LHCN-M2 (cell line): ENCODE measurements at places on chromosomes 2 and 18.

DNA sequence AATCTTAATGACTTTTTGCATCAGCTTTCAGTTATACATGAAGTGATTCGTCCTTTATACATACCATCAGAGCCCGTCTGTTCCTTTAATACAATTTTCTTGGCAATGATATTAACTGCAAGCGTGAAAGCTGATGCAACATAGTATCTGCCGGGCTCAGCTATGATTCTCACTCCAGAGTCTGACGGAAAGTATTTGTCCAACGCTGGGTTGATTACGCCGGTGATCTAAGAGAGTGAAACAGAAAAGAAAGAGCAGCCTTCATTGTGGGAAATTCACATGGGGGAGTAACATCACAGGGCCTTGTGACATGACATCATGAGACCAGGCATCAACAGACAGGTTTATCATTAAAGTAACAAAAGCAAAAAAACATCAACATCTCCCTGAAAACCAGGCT is 6.2 kb downstream of the ODC1 start:
- DNase-seq: no peak

DNA sequence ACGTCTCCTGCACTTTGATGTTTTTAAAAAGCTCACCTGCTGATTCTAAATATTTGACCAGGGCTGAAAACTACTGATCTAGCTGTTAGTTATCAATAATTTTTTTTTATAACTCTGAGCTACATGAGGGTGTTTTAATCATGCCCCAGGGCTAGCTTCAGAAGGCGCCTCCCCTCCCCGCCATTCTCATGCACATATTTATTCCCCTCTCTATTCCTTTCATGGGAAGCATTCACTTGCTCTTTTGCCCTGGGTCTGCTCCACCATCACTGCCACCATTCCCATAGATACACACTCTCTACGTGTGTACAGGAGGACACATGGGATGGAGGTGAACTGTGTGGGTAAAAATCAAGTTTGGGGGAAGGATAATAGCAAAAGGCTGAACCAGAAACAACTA is 101.0 kb downstream of the PLA2R1 start:
- DNase-seq: no peak

GRCh38 chr2:218284106-218284811 is 8.0 kb downstream of the TMBIM1 start:
- peak; percentile 84 for DNase-seq

DNA sequence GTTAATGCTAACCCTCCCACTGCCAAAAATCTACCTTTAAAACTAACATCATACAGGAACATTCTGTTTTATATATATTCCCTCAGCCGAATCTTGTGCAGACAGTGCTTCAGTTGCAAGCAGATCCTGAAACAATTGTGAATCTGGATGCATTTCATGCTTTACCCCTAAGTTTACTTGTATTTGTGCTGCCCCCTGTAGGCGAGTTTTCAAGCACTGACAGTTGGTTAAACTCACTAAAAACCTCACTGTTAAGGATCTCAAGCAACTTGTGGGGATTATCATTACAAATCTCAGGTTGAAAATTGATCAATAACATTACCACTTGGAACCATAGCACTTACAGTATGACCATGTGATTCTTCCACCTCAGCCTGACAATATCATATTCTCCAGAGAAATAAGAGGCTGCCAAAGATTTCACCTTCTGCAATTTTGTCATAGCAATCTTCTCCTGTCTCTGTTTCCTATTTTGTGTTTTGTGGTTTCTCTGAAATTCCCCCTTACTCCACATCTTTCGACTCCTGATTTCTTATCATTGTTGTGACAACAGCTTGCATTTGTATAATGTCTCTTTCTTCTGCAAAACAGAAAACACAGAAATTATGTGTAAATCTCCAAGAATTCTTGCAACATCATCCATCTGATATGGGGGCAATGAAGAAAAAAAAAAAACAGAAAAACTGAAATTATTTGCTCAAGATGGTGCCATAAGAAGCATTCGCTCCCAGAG is 354.6 kb upstream of the SETBP1 start:
- peak; percentile 69 for DNase-seq

DNA sequence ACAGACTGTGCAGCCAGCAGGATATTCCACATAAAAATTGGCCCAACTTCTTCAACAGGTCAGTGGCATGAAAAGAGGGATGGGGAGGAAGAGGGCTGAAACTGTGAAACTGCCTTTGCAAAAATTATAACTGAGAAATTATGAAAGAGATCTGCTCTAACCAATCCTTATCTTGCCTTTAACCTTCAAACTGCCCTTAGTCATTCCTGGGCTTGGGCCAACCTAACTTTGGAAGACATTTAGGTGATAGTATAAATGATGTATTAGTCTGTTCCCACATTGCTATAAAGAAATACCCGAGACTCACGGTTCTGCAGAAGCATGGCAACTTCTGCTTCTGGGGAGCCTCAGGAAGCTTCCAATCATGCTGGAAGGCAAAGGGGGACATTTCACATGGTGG is 74.5 kb downstream of the RPL31 start:
- no peak for DNase-seq

- DNase-seq: no peak
Measured at GRCh38 chr18:73487966-73488365, 620.2 kb upstream of the NETO1 start.

- DNase-seq: peak; percentile 12
Measured at GRCh38 chr2:6181525-6181924, 489.3 kb downstream of the SOX11 start.
